NCI-H2171 treated with DMSO at 0.1 percent for 48 hours (cell line): ENCODE measurements at places on chromosomes 4 and X.

- DNase-seq: no peak
Measured at GRCh38 chr4:173758132-173758531, 228.1 kb upstream of the HAND2 start.

GRCh38 chrX:41382714-41383645 is 49.0 kb downstream of the DDX3X start:
- peak; percentile 51 for DNase-seq

GRCh38 chr4:15765391-15765790 is 12.7 kb upstream of the CD38 start:
- no peak for DNase-seq

GRCh38 chr4:41540687-41541086 is 2.7 kb downstream of the LIMCH1 start:
- DNase-seq: no peak

GRCh38 chrX:123869488-123869887 is 9.6 kb downstream of the XIAP start:
- DNase-seq: no peak

DNA sequence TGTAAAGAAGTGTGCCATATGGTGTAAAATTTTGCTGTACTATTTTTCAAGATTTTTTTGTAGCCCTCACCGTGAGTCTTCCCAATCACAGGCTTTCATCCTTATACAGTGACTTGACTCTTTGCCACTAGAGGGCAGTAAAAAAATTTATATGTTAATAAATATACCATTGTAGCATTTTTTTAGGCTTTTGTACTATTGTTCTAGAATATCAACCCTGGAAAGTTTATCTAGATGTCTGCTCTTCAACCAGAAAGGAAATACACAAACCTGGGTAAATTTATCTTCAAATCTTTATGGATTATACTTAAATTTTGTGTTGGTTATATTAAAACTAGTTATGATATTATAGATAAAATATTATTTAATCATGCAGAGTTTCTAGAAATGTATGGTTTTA is 235.3 kb downstream of the TENM3 start:
- peak; percentile 81 for DNase-seq

GRCh38 chr4:108466936-108467902 is 153.2 kb upstream of the RPL34 start:
- no peak for DNase-seq

DNA sequence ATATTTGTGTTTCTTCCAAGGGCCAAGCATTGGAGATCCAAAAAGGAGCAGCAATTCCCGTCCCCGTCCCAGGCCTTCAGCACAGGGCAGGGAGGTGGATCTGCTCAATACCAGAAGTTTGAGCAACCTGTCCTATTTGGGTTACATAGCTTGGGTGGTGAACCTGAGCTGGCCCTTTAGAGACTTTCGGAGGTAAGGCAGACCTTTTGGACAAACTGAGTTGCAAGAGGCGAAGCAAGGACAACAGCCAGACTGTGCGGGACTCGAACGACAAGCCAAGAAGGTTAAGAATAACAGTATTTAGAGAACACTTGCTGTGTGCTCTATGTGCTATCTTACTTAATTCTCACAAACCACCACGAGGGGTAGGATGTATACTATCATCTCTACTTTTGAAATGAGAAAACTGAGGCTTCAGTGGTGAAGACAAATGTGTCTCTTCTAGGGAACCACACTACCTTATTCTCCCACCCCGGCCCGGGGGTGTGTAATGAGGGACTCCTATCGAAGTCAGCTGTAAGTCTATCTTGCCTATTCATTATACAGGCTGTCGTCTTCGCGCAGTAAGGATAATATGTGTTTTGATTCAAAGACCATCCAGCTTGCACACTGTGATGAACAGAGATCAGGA is 1.3 kb downstream of the NOP14 start:
- no peak for DNase-seq

DNA sequence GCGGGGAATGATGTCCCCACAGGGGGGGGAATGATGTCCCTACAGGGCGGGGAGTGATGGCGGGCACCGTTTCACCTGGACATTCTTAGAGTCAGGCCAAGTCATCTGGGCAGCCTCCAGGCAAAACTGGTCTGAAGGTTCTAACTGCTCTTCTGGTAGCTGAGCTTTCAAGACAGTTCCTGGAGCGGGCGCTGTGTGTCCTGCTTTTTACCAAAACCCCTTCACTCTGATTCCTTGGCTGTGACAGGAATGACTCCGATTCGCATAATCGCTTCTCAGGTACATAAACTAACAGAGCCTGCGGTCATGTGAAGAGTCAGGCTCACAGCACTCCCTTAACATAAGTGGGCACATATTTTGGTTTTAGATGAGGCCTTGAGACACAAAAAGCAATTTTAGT is 836.0 kb downstream of the TRIML1 start:
- no peak for DNase-seq

GRCh38 chr4:27027428-27027827 is 166.8 kb downstream of the STIM2 start:
- DNase-seq: no peak

- no peak for DNase-seq
Measured at GRCh38 chrX:150544222-150544787, 24.1 kb upstream of the MTM1 start.

GRCh38 chr4:8280876-8281440 is 11.4 kb downstream of the HTRA3 start:
- no peak for DNase-seq

DNA sequence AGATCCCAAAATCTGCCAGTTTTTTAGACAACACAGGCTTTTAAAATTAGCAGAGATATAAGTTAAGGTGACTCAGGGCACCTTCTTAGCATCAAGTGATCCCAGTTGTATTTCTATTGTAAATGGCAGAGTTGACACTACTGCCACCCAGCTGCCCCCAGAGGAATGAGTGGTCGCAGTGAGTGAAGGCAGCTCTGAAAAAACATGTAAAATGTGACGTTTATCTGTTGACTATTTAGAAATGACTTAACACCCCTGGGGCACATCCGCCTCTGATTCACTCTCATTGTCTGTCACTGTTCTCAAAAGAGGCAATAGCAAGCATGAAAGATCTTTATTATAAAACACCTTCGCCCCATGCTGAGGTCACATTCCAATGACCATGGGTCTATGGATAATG is 592.4 kb downstream of the ACTRT1 start:
- no peak for DNase-seq

DNA sequence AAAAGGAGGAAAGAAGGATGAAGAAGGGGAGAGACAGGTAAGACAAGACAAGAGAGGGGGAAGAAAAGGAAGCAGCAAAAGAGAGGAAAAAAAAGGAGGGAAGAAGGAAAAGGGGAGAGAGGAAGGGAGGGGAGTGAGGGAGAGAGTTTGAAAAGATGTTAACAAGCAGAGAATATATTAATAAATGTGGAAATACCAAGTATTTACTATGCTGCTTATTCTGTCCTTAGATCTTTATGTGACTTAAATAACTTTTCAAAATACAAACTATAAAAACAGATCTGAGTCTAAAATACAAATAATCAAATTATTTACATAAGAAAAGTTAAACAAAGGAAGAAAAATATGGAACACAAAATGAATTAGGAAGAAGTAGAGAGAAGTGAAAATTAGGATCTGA is 18.4 kb upstream of the COX18 start:
- no peak for DNase-seq

DNA sequence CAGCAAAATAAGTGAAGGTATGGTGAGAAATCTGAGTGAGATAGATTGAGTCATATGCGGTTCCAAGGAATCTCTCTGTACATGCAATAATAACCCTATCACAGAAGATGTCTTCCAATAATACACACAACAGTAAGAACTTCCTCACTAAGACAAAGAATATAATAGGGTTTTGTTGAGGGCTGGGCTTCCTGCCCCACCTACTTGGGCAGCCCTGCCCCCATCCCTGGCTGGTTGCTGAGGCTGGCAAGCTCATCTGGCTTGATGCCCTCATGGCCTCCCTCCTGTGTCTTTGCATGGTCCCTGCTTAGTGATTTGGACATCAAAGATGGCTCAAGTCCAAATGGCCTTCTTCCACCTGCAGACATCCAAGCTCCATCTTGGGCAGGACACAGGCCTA is 2.7 kb downstream of the GEMIN8 start:
- no peak for DNase-seq

GRCh38 chr4:72084587-72085011 is 52.8 kb downstream of the NPFFR2 start:
- DNase-seq: no peak

- DNase-seq: no peak
Measured at GRCh38 chr4:169604131-169604900, 8.1 kb downstream of the NEK1 start.

DNA sequence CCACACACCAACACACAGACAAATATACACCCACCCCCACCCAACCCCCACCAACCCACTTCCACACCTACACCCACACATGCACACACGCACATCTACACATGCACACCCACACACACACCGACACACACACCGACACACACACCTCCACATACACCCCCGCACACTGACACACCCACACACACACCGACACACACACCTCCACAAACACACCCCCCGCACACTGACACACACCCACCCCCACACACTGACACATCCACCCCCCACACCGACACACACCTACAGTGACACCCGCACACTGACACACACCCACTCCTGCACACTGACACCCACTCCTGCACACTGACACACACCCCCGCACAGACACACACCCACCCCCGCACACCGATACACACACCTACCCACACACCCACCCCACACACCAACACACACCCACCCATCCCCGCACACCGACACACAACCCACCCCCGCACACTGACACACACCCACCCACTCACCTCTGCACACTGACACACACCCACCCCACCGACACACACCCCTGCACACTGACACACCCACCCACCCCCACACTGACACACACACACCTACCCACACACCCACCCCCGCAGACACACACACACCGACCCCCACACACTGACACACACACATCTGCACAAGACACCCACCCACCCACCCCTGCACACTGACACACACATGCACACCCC is 31.1 kb downstream of the FGFRL1 start:
- no peak for DNase-seq

DNA sequence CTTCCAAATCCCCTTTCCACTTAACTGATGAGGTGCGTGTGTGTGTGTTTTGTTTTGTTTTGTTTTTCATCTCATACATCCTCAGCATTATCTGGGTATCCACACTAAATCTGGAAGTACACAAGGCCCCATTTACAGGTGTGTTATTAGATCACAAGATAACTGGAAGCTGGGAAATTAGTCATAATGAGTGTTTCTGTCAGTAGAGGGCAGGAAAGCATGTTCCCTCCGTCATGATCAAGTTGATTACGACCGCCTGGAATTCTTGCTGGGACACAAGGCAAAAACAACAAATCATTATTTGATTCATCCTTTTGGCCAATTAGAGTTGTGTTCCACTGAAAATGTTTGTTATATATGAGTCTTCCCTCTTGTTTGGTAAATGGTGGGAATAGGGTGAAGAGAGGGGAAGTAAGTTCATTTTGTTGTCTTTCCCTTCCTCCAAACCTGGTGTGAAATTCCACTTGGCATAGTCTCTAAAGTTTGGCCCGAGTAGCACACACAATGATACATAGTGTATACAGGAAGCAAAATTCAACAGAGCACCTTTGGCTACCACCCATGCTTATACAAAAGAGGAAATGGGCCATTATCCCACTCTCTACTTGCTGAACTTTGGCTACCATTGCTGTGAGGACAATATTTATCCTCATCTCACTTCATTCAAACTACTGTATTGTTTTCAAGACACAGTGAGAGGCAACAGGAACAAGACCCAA is 33.3 kb upstream of the TLL1 start:
- no peak for DNase-seq

- DNase-seq: no peak
Measured at GRCh38 chrX:139020801-139021200, 309.3 kb upstream of the FGF13 start.

DNA sequence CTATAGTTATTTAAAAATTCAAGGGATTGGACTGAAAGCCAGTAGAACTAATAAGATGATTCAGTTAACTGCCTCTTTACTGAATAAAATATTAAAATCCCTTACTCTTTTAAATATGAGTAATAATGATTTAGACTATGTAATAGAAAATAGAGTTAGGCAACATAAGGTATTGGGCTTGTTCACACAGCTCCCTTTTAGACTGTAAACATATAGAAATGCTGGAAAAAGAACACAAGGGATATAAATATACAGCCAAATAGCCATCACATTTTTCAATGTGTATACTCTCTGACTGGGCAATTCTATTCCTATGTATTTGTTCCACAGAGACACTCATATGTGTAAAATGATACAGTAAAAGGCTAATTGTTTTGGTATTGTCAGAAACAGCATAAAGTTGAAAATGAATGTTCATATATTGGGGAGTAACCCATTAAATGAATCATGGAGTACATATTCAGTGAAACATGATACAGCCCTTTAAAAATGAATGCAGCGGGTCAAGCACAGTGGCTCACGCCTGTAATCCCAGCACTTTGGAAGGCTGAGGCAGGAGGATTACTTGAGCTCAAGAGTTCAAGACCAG is 129.8 kb downstream of the TBC1D19 start:
- DNase-seq: no peak

DNA sequence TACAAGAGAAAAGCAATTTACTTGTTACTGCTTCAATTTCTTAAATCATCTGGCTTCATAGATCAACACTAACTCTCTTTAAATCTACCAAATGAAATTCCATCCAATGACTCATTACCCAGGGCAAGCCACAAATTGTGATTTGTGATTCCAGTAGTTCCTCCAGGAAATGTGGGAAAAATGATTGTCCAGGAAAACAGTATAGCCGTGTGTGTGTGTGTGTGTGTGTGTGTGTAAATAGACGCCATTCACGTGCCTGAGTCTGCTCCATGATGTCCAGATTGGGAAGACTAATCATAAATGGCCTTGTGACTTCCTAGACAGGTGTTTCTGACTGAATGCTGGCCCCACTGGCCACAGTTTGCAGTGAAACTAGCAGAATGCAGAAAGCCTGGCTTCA is 121.3 kb downstream of the HS6ST2 start:
- no peak for DNase-seq

DNA sequence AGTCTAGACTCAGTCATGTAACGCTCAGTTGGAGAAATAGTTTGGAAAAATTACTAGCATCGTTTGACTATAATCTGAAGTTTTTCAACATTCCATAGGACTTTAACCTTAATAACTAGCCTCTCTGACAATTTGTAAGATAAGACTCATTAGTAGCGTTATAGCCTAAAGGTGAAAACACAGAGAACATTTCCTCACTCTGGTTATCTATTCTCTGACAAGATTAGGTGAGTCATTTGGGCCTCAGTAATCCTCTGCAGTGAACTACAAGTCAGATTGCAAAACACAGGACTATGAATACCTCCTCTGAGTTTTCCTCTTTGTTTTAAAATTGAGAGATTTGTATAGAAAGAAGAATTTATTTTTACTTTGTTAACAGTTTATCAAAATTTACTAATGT is 31.8 kb upstream of the PDLIM5 start:
- DNase-seq: no peak

- no peak for DNase-seq
Measured at GRCh38 chr4:145341381-145341780, 140.3 kb upstream of the SMAD1 start.

GRCh38 chr4:43425206-43425605 is 532.7 kb downstream of the GRXCR1 start:
- no peak for DNase-seq
